RWPE1 (cell line): ENCODE measurements at places on chromosomes 2 and 18.

DNA sequence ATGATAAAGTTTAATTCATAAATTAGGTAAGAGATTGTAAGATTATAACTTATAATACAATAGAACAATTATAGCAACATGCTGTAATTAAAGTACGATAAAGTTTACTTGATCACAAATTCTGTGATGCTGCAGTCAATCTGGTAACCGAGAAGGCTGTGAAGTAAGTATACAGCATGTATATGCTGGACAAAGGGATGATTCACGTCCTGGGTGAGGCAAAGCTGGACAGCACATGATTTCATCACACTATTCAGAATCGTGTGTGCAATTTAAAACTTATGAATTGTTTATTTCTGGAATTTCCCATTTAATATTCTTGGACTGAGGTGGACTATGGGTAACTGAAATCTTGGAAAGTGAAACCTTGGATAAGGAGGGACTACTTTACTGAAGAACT lies 522.2 kb upstream of the CNTNAP5 start:
- peak; percentile 26 for DNase-seq

DNA sequence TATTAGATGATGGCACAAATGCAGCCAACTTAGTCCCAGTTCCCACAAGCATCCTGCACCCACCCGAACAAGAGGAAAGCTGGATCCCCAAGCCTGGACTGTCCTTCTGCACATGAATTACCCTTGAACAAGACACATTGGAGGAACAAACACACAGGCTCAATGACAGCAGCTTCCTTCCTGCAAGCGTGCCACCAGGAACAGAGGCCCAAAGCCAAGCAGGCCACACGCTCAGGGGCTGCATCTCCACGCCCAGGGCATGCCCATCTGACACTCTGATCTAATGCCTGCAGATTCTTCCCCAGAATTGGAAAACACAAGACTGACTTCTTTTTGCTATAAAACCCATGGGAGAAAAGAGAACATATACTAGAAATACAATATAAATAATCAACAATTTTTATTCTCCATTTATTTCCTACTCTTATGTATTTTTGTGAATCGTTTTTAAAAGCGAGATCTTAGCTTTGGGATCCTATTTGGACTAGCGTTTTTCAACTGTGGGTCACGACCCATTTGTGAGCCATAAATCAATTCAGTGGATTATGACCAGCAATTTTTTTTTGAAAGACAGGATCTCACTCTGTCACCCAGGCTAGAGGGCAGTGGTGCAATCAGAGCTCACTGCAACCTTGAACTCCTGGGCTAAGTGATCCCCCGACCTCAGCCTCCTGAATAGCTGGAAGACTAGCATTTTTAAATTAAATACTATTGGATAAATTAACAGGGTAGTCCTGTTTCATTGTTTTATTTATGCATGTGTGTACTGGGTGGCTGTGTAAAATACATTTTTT lies 34.4 kb downstream of the PSTPIP2 start:
- no peak for DNase-seq

DNA sequence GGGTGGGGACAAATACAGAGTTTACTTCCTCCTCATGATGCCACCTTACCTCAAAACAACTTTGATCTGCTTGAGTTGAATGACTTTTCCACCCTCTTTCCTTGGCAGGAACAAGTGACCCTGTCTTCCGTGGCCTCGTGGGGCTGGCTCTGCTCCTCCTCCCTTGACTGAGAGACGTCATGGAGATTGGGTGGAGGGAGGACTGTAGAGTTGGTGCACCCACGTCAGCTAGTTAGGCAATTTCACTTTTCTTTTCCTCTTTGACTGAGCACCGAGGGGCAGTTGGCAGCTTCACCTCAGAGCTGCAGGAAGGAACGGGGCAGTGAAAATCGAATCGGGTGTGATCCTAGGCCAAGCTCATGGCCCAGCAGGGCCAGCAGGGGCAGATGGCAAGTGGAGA lies at the start of gene SP140:
Gene SP140, plus strand, starts transcription at position 251 of the 400 bp plus-strand sequence. Its CDS starts 109 bp downstream, at position 360.
- DNase-seq = no peak

GRCh38 chr2:171317492-171318125 lies 116.2 kb downstream of the METTL8 start:
- no peak for DNase-seq

DNA sequence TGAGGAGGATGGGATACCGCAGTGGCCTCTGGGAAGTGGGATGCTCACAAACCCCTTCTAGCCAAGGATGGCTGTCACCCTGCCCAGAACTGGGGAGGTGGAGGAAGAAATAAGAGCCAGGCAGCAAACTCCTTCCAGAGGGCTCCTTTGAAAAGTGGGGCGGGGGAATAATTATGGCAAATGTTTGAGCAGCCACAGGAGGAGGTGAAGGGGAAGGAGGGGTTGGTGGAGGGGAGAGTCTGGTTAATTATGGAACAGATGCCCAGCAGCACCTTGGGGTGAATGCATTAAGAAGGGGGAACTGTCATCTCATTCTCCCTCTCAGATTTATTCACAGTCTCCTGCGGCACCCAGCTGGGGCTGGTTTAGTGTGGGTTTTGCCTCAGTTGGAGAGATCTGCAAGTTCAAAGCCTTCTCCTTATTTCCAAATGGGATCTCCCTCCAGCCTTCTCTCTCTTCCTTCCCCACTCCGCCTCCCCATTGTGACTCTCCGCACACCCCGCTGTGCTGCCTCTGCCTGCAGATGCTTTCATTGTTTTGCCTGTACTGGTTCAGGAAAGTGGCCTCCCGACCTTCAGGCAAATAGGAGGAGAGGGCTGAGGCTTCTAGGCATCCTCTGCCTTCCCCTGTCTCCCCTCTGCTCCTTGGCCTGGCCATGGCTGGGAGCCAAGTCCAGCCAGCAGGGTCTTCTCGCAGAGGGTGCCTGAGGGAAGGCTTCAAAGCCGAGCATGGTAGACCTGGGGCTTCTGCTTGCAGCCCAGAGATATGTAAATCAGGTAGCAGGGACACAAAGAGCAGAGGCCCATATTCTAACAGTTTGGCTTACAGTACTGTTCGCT lies 457.2 kb upstream of the MEX3C start:
- DNase-seq = no peak

GRCh38 chr2:60538101-60538500 lies 15.4 kb downstream of the BCL11A start:
- DNase-seq = no peak
